Stimulated activated CD8-positive, alpha-beta memory T cell treated with anti-CD3 and anti-CD28 coated beads, Interleukin-4, amount 100 ng/mL, for 24 hours (primary cell): ENCODE measurements at places on chromosomes 6 and 20.

- no peak for DNase-seq
Measured at GRCh38 chr6:4820704-4821276, 44.6 kb downstream of the CDYL start.

GRCh38 chr6:105817961-105818360 is 268.2 kb upstream of the PRDM1 start:
- no peak for DNase-seq

- no peak for DNase-seq
Measured at GRCh38 chr20:24776755-24777271, 172.3 kb upstream of the CST7 start.

GRCh38 chr6:43671011-43671800 is 16.4 kb downstream of the MRPS18A start:
- DNase-seq, result no peak

DNA sequence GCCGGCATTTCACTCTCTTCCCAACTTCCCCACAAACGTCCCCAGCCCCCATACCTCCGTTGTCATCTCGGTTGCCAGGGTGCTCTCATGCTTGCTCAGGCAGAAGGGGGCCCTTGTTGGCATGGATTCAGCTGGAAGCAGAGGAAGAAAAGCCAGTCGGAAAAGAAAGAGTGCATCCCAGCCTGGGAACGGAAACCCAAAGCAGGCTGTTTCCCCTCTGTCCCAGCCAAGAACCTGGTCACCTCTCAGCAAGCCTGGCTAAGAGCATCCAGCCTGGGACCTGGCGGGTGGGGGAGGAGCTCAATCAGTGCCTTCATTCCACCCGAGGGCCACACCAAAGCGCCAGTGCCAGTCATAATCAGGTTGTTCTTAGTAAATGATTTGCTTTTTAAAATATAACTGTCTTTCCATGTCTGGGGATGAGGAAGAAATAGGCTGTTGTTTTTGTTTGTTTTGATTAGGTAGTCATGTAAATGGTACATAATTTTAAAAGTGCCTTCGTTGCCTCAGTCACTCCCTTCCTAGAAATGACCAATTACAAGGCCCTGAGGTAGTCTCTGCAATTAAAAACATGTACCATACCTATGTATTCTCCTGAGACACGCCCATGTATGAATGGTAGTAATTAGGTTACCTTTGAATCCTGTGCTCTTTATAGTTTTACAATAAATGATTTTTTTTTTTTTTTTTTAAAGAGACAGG is 21.1 kb downstream of the CHMP4B start:
- no peak for DNase-seq

DNA sequence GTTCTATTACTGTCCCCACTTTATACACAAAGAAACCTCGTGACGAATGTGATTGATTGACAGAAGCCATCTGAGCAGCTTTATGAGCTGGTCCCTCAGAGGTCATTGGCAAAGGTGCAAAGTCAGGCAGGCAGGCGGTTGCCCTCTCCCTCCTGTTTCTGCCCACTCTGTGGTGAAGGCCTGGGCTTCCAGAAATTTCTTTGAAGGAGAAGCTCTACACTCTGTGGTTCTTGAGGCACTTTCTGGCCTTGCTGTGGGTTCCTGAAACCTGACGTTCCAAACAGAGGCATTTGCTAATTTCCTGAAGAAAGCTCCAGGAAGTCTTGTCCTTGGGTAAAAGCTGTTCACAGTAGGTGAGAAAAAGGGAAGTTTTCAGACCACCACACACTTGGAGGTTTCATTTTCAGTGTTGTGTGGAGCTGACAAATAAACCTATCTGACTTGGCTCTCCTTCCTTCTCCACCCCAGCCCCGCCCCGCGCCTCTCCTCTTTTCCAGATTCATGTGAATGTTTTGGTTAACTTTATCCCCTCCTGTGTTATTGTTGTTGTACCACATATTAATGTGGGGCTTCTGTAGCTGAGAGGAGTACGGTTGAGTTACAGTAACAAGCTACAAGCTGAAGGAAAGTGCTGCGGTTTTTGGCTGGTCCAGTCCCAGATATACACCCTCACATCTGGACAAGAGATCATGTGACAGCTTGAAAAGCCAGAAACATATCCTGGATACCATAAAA is 274.1 kb downstream of the CLIC5 start:
- DNase-seq, result no peak

DNA sequence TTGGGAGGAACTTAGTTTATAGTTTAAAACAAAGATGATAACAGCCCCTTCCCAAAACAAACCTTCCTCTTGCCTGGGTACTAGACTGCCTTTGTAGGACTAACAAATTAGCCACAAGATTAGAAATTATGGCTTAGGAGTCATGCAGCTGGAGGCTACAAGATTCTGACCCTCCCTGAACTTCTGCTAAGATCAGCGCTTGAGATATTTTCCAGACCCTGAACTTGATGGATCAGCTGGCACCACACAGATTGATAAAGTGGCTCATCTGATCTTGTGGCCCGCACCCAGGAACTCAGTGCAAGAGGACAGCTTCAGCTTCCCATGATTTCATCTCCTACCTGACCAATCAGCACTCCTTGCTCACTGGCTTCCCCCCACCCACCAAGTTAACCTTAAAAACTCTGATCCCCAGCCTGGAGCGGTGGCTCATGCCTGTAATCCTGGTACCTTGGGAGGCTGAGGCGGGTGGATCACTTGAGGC is 5.9 kb upstream of the SERINC3 start:
- no peak for DNase-seq

DNA sequence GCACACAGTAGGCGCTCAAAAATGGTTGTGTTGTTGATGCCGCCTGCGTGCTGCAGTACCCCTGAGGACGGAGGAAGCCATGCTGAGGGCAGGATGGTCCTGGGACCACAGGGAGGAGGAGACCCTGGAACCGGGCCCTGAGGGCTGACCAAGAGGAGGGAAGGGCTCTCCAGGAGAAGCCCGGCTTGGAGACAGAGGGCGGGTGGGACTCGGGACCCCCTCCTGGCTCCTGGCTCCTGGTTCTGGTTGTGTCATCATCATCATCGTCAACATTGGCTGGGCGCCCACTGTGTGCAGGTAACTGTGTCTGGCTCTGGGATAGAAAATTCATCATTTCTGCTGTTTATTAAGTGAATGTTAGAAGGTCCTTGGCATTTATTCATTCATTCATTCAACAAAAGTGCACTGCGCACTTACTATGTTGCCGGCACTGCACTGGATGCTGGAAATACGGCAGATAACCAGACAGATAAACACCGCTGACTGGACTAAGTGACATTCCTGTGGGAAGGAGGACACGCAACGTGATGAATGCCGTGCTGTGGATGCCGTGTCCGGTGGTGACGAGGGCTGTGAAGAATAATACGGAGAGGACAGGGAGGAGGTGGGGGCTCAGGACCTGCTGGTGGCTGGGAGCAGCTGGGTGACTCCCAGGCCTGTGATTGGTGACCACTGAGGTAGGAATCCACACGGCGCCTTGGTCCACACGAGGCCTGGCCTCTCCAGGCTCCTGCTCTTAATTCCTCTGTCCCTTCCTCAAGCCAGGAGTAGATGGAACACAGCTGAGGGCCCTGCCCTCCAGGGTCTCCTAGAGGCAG is 35.3 kb downstream of the SPDEF start:
- no peak for DNase-seq

DNA sequence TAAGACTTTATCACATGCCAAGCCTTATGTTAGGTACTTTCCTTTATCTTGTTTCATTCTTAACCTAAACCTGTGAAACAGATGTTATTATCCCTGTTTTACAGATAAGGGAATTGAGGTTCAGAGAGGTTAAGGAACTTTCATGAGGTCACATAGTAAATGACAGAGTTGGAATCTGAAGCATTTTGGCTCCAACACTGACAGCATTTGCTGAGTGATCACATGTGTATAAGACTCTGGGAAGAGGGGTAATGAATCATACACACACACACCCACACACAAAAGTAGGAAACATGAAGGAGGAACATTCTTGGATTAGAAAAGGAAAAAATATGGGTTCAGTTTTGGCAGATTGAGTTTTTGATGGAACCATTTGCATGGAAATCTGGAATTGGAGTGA is 212.5 kb downstream of the GJA1 start:
- no peak for DNase-seq

- DNase-seq, result no peak
Measured at GRCh38 chr6:107565165-107565723, 75.3 kb downstream of the SOBP start.

- DNase-seq, result no peak
Measured at GRCh38 chr6:106724848-106725247, 95.5 kb downstream of the QRSL1 start.

GRCh38 chr6:131250122-131250521 is 114.9 kb downstream of the AKAP7 start:
- DNase-seq, result no peak

- DNase-seq, result no peak
Measured at GRCh38 chr6:6694368-6694780, 105.9 kb downstream of the LY86 start.

DNA sequence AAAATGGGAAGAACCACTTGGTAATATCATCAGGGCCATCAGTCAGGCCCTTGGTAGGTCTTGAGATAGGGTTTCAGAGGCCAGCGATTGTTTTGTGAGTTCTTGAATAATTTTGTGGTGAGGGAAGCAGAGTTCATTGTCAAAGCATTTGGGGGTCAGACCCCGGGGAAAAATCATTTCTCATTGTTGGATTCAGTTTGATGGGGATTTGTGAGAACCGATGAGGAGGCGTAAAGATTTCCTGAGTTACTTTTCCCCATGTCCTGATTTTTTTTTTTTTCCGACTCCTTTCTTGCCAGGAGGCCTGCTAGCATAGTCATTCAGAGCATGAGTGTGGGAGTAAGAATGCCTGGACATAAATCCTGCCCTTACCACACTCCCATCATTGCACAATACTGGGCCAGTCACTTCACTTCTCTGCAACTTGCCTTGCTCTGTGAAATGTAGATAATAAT is 60.3 kb downstream of the TSHZ2 start:
- no peak for DNase-seq

GRCh38 chr6:30465595-30466306 is 23.6 kb upstream of the HLA-E start:
- DNase-seq, result no peak
